ENCODE measurements at places on chromosomes 11 and 22. TPM values are rescaled to one million over a fixed set of nuclear protein-coding genes. Genes with fewer than 3 reads are reported as not detected.

- DNase-seq, result no peak
Observed at GRCh38 chr11:132200353-132200936, 830.0 kb downstream of the NTM start.

DNA sequence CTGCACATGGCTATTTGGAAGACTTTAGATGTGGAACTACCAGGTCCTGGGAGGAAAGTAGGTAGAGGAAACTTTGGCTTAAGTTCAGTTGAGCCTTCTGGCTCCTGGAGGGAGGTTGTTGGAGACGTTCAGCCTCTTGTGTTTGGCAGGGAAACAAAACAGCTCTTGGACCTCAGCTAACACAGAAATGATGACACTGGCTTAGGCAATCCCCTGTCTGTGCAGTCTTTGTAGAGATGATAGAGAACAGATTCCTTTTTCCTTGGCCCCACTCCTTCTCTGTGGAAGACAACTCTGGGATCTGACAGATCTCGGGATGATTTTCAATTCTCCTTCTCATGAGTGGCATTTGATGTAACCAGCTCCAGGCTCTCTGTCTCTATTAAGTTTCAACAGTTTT is 428.5 kb downstream of the TMEM135 start:
- no peak for DNase-seq

DNA sequence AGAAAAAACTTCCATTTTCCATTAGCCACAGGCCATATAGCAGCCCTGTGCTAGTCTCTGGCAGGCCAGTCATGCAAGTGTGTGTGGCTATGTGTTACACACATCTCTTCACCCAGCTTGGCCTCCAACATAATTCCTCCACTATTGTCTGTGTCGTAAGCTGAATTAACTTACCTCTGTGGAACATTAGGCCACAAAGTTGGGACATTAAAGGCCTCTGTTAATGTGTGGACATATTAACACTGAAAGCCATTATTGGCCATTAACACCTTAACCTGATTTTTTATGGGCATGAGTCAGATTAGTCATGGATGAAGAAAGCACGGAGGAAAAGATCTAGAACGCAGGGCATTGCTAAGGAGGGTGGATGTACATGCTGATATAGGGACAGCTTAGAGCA is 100.1 kb downstream of the DBX1 start:
- no peak for DNase-seq

Gene OR52E8
- total RNA-seq, result not detected

- peak; percentile 59 for DNase-seq
Observed at GRCh38 chr11:112255067-112255720, 5.5 kb downstream of the PLET1 start.

GRCh38 chr22:46414704-46415103 is 79.2 kb downstream of the TRMU start:
- DNase-seq, result no peak

Gene ARHGAP8
- 0.35 TPM for total RNA-seq

DNA sequence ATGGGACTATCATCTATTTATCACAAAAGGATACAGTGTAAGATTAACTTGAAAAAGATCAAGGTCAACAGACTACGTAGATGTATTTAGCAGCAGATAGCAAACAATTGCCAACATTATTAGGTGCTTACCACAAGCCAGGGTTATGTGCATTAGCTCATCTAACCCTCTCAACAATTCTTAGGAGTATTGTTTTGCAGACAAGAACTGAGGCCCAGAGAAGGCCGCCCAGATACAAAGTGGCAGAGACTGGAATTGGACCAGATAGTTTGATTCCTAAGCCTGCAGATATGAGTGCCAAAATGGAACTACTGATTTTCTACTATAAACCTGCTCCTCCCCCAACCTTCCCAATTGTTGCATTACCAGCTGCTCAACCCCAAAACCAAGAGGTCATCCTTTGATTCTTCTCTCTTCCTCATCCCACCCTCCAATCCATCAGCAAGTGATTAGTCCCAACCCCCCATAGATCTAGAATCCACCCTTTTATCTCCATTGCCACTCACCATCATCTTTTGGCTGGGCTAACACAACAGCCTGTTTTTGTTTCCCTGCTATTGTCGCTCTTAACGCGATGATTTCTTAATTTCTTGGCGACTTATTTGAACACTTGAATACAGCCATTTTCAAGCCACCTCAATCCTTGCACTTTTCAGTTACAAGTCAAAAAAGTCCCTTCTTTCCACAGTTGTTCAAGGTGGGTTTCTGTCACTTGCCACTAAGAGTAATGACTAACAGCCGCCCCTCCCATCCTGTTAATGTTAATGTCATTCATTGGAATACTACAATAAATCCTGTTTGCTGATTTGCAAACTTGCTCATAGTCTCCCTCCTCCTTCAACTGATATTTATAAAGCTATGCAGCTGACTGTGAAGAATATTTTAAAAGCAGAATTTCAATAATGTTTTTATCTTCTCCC is 2.7 kb downstream of the TMEM123 start:
- DNase-seq, result no peak

DNA sequence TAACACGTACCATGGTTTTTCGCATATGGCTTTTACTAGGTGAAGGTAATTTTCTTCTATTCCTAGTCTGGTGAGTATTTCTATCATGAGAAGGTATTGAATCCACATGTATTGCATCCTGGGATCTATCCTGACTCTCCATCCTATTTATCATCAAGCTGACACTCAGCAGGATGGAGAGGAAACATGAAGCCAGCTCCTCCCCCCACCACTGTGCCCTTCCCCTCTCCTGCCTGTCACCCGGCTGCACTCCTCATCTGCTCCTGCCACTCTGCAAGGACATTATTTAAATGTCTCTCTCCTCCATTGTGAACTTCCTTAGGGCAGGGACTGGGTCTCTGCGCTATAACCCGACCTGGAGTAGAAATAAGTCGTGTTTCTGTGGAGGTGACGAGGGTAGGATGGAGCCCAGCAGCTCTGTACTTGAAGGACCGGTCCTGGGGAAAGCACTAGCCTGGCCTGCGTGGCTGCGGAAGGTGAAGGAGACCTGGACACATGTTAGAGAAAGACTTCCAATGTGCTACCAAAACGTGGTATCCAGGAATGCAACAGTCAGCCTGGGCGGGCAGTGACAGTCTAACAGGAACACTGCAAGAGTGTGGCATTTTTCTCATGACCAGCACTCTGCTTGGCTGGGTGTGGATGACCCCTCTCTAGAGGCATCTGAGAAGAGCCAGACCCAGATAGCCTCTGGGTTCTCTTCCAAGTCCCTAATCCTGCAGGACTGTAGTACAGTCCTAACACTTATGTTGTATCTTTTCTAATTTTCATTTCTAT is 111.2 kb downstream of the MICAL3 start:
- DNase-seq, result no peak

GRCh38 chr11:63813035-63813562 is at the start of gene SPINDOC:
TSS of gene SPINDOC (plus strand) at chr11:63813456. CDS start at chr11:63813687, 231 bp downstream.
- peak; percentile 50 for DNase-seq

DNA sequence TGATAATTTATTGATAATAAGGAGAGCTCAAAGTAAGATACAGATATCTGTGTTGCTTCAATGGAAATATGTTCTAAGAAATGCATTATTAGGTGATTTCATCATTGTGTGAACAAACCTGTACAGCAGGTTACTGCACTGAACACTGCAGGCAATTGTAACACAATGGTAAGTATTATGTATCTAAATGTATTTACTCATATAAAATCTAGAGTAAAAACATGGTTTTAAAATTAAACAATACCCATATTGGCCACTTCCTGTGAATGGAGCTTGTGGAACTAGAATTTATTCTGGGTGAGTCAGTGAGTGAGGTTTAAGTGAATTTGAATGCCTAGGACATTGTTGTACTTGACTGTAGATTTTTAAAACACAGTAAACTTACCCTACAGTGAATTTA is 722.9 kb upstream of the RAG2 start:
- no peak for DNase-seq

DNA sequence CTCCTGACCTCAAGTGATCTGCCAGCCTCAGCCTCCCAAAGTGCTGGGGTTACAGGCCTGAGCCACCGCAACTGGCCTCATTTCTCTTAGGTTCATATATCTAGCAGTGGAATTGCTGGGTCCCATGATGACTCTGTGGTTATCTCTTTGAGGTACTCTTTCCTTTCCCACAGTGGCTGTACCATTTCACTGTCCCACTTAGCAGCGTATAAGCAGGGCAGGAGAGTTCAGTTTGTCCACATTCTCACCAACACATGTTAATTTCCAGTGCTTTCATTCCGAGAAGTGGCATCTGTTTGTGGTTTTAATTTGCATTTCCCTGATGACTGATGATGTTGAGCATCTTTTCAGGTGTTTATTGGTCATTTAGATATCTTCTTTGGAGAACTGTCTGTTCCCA is 16.4 kb downstream of the PRR5 start:
- DNase-seq, result no peak

- DNase-seq, result no peak
Observed at GRCh38 chr11:128689591-128689947, 4.3 kb upstream of the FLI1 start.

Gene TSSK2
- not detected for total RNA-seq

- DNase-seq, result no peak
Observed at GRCh38 chr11:86160541-86161149, 83.9 kb upstream of the EED start.
